ENCODE measurements at places on chromosomes 7 and 10.
A peak's percentile ranks its signal among the peaks of the same experiment; 100 is the strongest.

DNA sequence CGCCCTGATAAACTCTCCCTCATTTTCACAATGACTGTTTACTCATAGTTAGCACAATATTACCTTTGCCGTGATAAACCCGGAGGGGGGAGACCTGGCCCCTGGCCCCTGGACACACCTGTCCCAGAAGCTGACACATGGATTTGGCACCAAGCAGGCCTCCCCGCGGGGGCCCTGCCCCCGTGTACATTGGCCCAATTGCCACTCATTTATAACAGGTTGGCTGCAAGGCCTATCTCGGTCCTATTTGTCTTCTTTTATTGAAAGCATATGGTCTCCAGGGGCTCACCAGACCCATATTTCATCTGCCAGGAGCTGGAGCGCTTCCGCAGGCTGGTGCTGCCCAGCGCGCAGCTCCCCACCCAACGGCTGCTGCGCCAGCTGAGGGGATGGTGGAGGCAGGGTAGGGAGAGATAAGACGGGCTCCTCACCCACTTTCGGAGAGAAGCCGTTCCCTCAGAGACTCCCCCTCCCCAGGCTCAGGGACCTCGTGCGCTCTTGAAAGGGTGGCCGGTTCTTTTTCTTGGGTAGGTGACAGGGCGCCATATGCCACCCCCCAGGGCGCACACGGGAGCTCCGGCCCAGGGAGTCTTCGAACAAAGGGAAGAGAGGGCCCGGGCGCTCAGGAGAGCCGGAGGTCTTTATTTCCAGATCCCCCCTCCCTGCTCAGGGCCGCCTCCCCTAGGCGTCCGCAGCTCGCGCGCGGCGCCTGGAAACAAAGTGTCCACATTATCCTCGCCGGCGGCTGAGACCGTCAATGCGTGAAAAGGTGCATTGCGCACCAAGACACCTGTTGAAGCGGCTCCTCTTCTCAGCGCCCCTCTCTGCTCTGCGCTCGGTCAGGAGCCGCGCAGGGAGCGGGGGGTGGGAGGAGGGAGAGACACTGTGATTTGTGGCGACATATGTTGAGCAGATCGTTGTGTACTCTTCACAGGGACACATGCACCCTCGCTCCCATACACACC is 4.3 kb upstream of the NEUROG3 start:
- no peak for DNase-seq

GRCh38 chr7:84085147-84085546 is 109.4 kb downstream of the SEMA3A start:
- no peak for DNase-seq

- DNase-seq: no peak
These were observed 33.8 kb upstream of the ZFAND2A start for GRCh38 chr7:1193593-1194424.

- no peak for DNase-seq
These were observed 214.8 kb downstream of the DGKB start for GRCh38 chr7:14687777-14688176.

DNA sequence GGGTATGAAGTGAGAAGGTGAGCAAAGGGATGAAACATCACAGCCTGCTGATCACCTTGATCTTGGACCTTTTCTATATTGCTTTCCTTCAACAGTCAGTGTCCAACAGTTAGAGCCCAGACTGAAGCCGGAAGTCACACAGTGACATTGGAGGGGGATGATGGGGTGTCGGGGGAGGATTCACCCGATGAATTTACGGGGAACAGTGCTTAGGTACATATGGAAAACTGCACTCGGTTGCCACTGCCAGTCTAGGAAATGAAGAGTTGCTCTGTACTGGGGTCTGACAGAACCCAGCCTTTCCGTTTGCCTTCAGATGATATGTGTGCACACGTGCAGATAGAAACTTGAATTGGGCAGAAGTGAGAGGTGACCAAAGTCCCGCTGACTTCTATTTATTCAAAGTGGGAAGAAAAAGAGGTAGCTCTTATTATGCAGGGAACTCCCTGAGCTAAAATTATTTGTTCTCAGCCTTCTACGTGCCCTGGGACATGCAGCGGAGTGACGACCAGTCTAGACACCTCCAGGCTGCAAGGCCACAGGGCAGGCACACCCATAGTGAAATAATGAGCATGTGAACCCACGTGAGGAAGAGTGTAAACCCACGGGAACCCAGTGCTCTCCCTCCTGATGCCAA is 107.2 kb upstream of the INHBA start:
- DNase-seq: peak; percentile 52

DNA sequence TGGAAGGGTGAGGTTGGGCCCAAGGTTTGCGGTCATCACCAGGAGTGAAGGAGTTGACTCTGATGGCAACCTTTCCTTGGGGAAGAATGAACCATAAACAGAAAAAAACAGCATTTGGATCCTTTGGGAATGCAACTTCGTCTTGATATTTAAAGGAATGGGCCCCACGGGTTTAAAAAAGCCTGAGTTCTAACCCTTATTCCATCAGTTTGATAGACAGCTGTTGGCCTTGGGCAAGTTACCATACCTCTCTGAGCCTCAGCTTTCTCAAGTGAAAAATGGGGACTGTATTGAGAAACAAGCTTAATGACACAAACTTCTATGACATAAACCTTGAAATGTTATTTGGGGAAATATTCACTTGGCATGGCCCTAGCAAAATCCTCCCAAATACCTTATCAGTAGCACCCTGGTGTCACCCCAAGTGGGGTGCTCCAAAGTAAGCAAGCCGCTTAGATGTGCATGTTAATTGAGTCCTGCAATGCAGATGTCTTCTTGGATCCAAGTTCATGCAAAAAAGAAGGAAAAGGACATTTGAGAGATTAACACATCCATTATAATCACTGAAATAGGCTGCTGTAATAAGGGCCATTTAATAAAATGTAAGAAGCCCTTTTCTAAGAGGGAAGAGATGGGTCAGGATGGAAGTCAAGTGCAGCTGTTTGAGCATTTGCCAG is 13.8 kb downstream of the MXI1 start:
- DNase-seq: no peak

DNA sequence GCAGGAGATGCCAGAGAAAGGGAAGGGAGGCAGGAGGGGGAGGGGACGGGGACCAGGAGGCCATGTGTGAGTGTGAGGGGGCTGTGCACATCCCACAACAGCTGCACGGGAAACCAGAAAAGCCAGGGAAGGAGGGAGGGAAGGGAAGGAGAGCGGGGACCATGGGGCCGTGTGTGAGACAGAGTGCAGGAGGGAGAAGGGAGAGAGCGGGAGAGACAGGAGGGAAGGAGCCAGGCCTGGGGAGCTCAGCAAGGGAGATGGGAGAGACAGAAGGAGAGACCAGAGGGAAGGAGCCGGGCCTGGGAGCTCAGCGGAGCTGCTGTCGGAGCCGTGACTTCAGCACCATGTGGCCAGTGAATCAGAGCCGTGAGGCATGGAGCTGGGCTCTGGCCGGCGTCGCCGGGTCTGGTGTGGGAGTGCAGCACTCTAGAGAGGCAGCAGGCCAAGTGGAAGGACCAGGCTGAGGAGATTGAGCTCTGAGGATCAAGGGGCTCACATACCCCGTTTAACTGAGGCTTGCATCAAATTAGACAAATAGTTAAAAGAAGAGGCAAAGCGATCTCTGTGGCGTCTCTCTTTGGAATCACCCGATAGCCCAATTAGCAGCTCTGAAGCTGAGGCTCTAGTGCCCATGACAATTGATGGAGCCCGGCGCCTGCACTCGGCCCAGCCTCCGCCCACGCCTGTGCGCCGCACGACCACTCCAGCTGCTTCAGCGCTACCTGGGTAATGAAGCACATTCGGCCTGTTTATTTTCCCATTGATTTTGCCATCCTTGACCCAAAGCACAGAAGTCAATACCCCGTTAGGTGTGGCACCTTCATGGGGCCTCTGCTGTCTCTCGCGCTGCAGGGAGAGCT is 150.4 kb downstream of the MAD1L1 start:
- no peak for DNase-seq

All from GM20000 (cell line).